HFFc6 (cell line): ENCODE measurements at places on chromosomes 7 and 10. TPM values are rescaled to one million over a fixed set of nuclear protein-coding genes. Genes with fewer than 3 reads are reported as not detected.

PGAM2 gene
- total RNA-seq = 0.34 TPM in 1 of 3 replicates, not detected in the others

DNA sequence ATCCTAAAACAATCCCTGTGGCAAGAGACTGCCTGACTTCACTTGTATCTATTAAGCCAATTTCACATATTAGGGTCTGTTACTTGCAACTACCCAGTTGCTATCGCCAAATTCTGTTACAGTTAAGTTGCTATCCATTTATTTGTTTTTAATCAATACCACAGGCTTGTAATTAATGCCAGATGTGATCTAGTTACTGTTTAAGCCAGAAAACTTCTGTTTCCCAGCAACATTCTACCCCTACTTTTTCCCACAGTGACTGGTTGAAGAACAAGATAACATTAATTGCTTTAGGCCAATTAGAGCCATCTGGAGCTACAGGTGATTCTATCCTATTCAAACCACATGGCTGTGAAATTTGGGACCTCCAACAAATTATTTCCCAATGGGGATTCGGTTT, 131.3 kb downstream of the ALOX5 start:
- no peak overlapping the region for H3K4me3 ChIP-seq
- no peak for DNase-seq
- no peak overlapping the region for H3K27ac ChIP-seq
- H3K27me3 ChIP-seq = no peaks in the 10 kb centered on the region

DNA sequence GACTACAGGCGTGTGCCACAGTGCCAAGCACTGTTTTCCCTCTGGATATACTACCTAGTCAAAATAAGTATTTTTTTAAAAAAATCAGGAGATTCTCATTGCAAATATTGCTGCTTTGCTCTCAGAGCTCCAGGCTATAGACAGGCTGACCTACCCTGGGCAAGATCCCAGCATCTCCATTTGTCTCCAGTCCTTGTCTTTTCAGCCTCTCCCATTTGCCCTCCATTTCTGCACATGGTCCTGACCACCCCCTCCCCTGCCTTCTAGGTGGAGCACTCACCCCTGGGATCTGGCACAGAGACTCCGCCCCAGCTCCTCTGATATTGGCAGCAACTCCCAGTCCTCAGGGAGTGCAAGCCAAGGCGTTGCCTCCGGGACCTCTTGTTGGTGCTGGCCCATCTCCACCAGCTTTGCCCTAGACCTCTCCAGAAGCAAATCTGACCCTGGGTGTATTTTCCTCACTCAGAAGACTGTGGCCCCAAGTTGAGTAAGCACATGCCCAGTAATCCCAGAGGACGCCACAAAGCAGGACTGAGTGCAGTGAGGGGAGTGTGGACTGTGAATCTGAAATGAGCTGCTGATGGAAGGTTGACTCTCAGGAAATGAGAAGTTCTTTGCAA, 120.6 kb downstream of the MTPAP start:
- no peak overlapping the region for H3K27ac ChIP-seq
- peaks cover 4% of the 10 kb centered on the region; the same call in 1 of the 2 replicates for H3K27me3 ChIP-seq
- DNase-seq = no peak
- H3K36me3 ChIP-seq = no peaks in the 10 kb centered on the region
- peaks cover 33% of the 10 kb centered on the region for H3K4me1 ChIP-seq

GRCh38 chr10:82759050-82759449, 884.1 kb downstream of the NRG3 start:
- no peaks in the 10 kb centered on the region for H3K36me3 ChIP-seq
- DNase-seq = no peak
- no peaks in the 10 kb centered on the region; the same call in none of the 2 replicates for H3K27me3 ChIP-seq
- H3K4me3 ChIP-seq = no peak overlapping the region
- no peak overlapping the region for H3K27ac ChIP-seq
- no peaks in the 10 kb centered on the region for H3K4me1 ChIP-seq

DNA sequence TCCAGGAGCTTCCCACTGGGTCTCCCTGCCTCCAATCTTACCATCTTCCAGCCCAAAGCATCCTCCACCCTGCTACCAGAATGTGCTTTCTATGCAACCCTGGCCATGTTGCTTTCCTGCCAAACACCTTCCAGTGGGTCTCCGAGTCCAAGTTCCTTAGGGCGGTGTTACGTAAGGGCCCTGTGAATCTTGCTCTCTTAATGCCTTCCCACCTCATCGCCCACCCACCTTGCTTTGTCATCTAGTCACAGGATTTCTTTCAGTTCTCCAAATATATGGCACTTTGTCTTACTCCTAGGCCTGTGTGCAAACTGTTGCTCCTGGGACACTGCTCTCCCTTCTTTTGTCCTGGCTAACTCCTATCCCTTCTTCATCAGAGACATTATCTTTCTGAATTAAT, 344.5 kb downstream of the RPS24 start:
- H3K27ac ChIP-seq = no peak overlapping the region
- H3K27me3 ChIP-seq = peaks cover 48% of the 10 kb centered on the region
- no peak overlapping the region for H3K4me3 ChIP-seq
- no peaks in the 10 kb centered on the region for H3K36me3 ChIP-seq

CTAGE8 gene
- total RNA-seq = not detected in 2 replicates

DNA sequence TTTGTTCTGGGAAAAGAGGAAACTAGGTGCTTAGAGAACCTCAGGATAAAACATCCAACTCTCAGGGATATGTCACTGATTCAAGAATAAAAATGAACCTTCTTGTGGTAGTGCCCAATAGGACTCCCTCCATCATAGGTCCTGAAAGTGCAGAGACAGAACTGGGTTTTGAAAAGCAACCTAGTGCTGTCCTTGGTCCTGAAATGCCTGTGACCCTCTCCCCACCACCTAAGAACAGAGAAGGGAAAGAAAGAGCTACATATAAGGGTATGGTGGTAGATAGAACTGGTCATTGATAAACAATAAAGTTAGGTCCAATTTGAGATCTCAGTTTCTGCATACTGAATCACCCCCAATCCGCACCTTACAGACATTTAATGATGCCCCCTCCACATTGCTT, 953.3 kb downstream of the XPNPEP1 start:
- peak; percentile 3 for DNase-seq
- peaks cover 2% of the 10 kb centered on the region for H3K27me3 ChIP-seq
- no peak overlapping the region for H3K4me3 ChIP-seq
- no peaks in the 10 kb centered on the region for H3K4me1 ChIP-seq
- H3K27ac ChIP-seq = no peak overlapping the region
- no peaks in the 10 kb centered on the region for H3K36me3 ChIP-seq

DNA sequence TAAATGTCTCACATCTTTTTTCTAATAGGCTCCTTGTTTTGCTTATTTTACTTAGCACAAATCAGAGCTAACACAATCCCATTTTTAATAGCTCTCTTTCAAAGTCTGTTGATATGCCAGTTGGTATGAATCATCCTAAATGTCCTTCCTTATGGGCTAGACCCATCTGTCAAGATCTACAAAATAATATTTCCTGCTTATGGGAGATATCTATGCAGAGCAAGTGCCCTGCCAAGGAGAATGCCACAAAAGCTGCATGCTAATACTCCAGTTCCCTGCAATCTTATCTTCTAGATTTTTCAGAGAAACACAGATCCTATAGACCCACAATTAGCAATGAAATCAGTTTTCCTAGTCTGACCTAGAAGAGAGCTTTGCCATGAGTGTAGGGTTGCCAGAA, 230.8 kb upstream of the NPVF start:
- no peaks in the 10 kb centered on the region for H3K4me1 ChIP-seq
- no peaks in the 10 kb centered on the region; the same call in 1 of the 2 replicates for H3K27me3 ChIP-seq
- H3K36me3 ChIP-seq = no peaks in the 10 kb centered on the region; the same call in 1 of the 2 replicates
- H3K4me3 ChIP-seq = no peak overlapping the region
- no peak overlapping the region for H3K27ac ChIP-seq

GRCh38 chr7:37198041-37198905, 250.4 kb downstream of the ELMO1 start:
- H3K27ac ChIP-seq = no peak overlapping the region
- no peak overlapping the region for H3K4me3 ChIP-seq
- H3K4me1 ChIP-seq = no peaks in the 10 kb centered on the region
- DNase-seq = no peak

PPP1R3A gene
- total RNA-seq = not detected in 3 replicates

DNA sequence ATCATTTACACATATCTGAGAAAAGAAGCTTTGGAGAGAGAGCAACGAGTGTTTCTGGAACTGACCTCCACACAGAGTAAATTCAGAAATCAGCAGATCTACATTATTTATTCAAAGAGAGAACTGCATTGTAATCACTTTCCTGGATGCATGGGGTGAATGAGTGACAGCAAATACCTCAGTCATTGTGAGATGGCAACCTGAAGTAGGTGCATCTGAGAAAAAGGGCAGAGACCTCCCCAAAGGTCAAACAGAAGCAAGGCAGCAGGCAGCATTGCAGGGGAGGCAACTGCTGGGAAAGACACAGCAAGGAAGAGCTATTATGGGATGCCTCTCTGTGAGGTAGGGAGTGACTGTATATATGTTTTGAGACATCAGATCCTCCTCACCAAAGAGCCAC, 26.5 kb upstream of the SMIM30 start:
- H3K27me3 ChIP-seq = peaks cover 14% of the 10 kb centered on the region
- no peak overlapping the region for H3K4me3 ChIP-seq
- no peak overlapping the region for H3K27ac ChIP-seq
- no peak for DNase-seq
- no peaks in the 10 kb centered on the region for H3K36me3 ChIP-seq

NAT16 gene
- not detected in 3 replicates for total RNA-seq

DNA sequence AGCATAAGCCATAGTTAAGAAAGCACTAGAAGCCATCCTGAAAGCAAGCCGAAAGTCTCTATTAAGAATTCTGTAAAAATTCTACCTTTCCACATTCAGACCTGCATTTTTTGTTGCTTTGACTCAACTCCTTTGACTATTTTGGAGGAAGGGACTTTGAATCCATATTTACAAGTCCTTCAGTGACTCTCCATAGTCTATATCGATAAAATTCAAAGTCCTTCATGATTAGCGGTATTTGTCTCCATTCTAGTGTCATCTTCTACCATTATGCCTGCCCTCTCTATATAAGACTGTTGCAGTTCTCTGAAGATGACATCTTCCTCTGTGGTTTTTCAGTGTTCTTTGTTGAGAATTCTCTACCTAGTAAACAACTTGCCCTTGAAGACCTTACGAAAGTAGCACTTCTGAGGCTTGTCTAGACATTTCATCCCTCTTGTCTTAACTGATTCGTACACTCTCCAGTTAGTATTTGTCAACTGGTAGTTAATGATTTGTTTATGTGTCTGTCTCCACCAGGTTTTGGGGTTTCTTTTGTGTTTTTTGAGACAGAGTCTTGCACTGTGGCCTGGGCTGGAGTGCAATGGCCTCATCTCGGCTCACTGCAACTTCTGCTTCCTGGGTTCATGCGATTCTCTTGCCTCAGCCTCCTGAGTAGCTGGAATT, 1.7 kb downstream of the CCSER2 start:
- no peak for DNase-seq
- peaks cover 2% of the 10 kb centered on the region; the same call in 1 of the 2 replicates for H3K27me3 ChIP-seq

DNA sequence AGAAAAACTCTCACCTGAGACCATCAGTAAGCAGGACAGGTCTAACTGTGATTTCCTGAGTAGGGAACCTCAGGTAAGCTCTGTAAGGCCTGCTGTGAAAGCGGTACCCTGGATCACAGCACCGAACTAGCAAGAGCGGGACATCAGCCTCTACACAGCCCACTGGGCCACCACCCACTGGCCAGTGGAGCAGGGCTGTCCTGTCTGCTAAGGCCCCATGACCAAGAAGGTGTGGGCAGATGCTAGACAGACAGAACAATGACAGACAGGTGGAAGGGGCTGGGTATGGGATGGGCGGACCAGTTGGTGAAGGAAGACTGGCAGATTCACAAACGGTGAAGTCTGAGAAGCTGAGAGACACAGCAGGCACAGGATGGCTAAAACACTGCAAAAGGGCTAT, 79.4 kb upstream of the DDC start:
- no peak overlapping the region for H3K4me3 ChIP-seq
- DNase-seq = no peak
- no peak overlapping the region for H3K27ac ChIP-seq

- peaks cover 17% of the 10 kb centered on the region for H3K27me3 ChIP-seq
- no peaks in the 10 kb centered on the region for H3K36me3 ChIP-seq
- no peaks in the 10 kb centered on the region for H3K4me1 ChIP-seq
- no peak for DNase-seq
- no peak overlapping the region for H3K27ac ChIP-seq
Measured at GRCh38 chr10:60732807-60733516, 45.3 kb upstream of the CDK1 start.

- H3K4me1 ChIP-seq = no peaks in the 10 kb centered on the region
- no peak overlapping the region for H3K4me3 ChIP-seq
- no peak for DNase-seq
- H3K27ac ChIP-seq = no peak overlapping the region
Measured at GRCh38 chr10:1399431-1400100, 337.8 kb downstream of the ADARB2 start.
